GM23338 (cell line): ENCODE measurements at places on chromosomes 3 and 15. TPM values are rescaled to one million over a fixed set of nuclear protein-coding genes. Genes with fewer than 3 reads are reported as not detected.

DNA sequence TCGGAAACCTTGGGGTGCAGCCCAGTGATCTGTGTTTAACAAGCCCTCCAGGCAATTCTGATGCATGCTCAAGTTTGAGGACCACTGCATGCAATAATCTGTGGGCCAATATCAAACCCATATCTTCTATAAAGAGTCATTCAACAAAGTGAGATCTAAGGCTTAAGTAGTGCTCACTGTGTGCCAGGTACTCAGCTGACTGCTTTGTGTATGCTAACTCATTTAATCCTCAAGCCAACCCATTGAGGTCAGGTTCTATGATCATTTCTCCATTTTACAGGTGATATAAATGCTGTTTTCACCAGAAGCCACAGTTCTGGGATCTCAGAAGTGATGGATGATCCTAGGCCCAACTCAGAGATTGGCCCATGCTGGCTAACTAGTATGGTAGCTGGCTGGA lies 101.7 kb downstream of the SMAD6 start:
- no peaks in the 10 kb centered on the region; the same call in 1 of the 2 replicates for H3K4me1 ChIP-seq
- no peak overlapping the region for H3K27ac ChIP-seq
- H3K4me3 ChIP-seq = no peak overlapping the region

- peaks cover 14% of the 10 kb centered on the region for H3K4me1 ChIP-seq
- DNase-seq = no peak
- H3K36me3 ChIP-seq = no peaks in the 10 kb centered on the region
- no peak overlapping the region for H3K4me3 ChIP-seq
- no peaks in the 10 kb centered on the region for H3K27me3 ChIP-seq
These were observed 3.6 kb upstream of the CD276 start for GRCh38 chr15:73680549-73680948.

Gene TTC14
- 18.6 and 20.0 TPM in 2 replicates for total RNA-seq

Gene TRIM42
- total RNA-seq = not detected in 2 replicates
